Spinal cord (tissue), 10 donors: ENCODE measurements at places on chromosomes 4 and X.

GRCh38 chr4:95929448-95930064, 89.7 kb downstream of the PDHA2 start:
- DNase-seq = no peak
- no peak overlapping the region for H3K4me3 ChIP-seq
- no peak overlapping the region for H3K27ac ChIP-seq
- no peaks in the 10 kb centered on the region for H3K36me3 ChIP-seq

- no peaks in the 10 kb centered on the region for H3K27me3 ChIP-seq
- H3K27ac ChIP-seq = peak overlapping the region; percentile 82
- DNase-seq = no peak
- no peak overlapping the region for H3K4me3 ChIP-seq
- peaks cover 3% of the 10 kb centered on the region for H3K36me3 ChIP-seq
- H3K4me1 ChIP-seq = peaks cover 16% of the 10 kb centered on the region
These were observed 28.2 kb upstream of the SORBS2 start for GRCh38 chr4:185840201-185840600.

DNA sequence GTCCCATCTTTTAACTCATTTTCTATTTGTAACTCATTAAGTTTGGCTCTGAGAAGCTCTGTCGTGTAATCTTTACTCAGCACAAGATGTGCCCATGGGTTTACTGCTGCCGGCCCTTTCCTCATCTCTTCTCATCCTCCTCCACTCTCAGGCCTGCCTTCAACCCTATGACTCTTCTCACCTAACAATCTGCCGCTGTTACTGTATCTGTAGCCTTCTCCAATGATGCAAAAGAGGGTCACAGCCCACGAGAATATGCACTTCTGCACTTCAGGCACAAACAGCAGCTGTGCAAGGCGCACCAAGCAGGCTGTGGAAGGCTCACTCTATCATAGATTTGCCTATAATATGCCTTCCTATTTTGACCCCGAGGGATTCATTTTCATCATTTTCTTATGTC, 546.5 kb upstream of the GALNTL6 start:
- peak; percentile 46 for DNase-seq
- H3K36me3 ChIP-seq = no peaks in the 10 kb centered on the region
- no peak overlapping the region for H3K4me3 ChIP-seq

- H3K27ac ChIP-seq = no peak overlapping the region
- H3K4me1 ChIP-seq = peaks cover under 1% of the 10 kb centered on the region
- H3K36me3 ChIP-seq = no peaks in the 10 kb centered on the region
- no peaks in the 10 kb centered on the region for H3K27me3 ChIP-seq
- H3K4me3 ChIP-seq = no peak overlapping the region
- no peak for DNase-seq
These were observed 20.4 kb downstream of the USP46 start for GRCh38 chr4:52638717-52639116.

- DNase-seq = no peak
- H3K36me3 ChIP-seq = no peaks in the 10 kb centered on the region
- H3K27me3 ChIP-seq = peaks cover 6% of the 10 kb centered on the region
- no peaks in the 10 kb centered on the region for H3K4me1 ChIP-seq
- no peak overlapping the region for H3K4me3 ChIP-seq
- no peak overlapping the region for H3K27ac ChIP-seq
These were observed 130.7 kb upstream of the TMEM164 start for GRCh38 chrX:109872021-109872732.

GRCh38 chrX:135309430-135309923, at the start of gene ETDC:
TSS of gene ETDC (plus strand) at chrX:135309480. CDS start at chrX:135309480, 0 bp downstream.
- H3K27me3 ChIP-seq = no peaks in the 10 kb centered on the region
- H3K27ac ChIP-seq = no peak within 1 kb of the TSS
- H3K4me3 ChIP-seq = no peak within 1 kb of the TSS
- DNase-seq = no peak
- H3K36me3 ChIP-seq = no peaks in the 10 kb centered on the region
- H3K4me1 ChIP-seq = no peaks in the 10 kb centered on the region

- no peak overlapping the region for H3K27ac ChIP-seq
- H3K4me1 ChIP-seq = no peaks in the 10 kb centered on the region
- no peak overlapping the region for H3K4me3 ChIP-seq
- H3K27me3 ChIP-seq = peaks cover 13% of the 10 kb centered on the region
These were observed 17.4 kb downstream of the FAM9C start for GRCh38 chrX:13026877-13027652.

- H3K27ac ChIP-seq = no peak overlapping the region
- DNase-seq = peak; percentile 89
- H3K27me3 ChIP-seq = no peaks in the 10 kb centered on the region
- no peaks in the 10 kb centered on the region for H3K36me3 ChIP-seq
These were observed 242.1 kb downstream of the ADAMTS3 start for GRCh38 chr4:72326692-72327632.

GRCh38 chr4:101258883-101259282, 88.4 kb downstream of the PPP3CA start:
- H3K27ac ChIP-seq = no peak overlapping the region
- no peaks in the 10 kb centered on the region for H3K36me3 ChIP-seq
- no peaks in the 10 kb centered on the region for H3K4me1 ChIP-seq
- H3K27me3 ChIP-seq = no peaks in the 10 kb centered on the region

DNA sequence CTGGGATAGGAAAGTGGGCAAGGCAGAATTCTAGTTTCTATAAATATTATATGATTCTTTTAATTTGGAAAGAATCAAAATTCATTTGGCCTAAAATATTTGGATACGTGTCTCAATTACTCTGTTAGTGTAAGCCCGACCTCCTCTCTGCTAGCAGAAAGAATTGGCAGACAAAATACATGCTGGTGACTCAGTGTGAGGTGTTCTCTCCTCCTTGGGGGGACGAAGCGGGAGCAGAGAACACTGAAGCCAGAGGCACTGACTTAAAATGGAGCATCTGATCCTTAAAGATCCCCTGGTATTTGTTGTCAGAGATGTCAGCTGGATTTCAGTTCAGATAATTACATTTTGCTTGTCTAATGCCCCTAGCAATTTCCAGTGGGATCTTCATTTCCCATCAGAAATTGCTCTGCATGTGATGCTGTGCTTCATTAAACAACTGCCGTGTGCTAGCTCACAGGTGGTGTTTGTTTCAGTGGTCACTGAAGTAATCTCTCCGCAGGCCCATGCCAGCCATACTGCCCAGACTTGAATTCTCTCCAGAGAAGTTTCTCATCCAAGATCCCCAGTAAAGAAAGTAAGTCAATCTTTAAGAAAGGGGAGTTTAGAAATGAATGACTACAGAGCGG, 188.7 kb upstream of the TLL1 start:
- no peak overlapping the region for H3K4me3 ChIP-seq
- H3K27me3 ChIP-seq = no peaks in the 10 kb centered on the region
- no peaks in the 10 kb centered on the region for H3K36me3 ChIP-seq
- no peak for DNase-seq
- no peaks in the 10 kb centered on the region for H3K4me1 ChIP-seq
- no peak overlapping the region for H3K27ac ChIP-seq

GRCh38 chr4:27068151-27068867, 207.7 kb downstream of the STIM2 start:
- H3K27me3 ChIP-seq = no peaks in the 10 kb centered on the region
- H3K36me3 ChIP-seq = no peaks in the 10 kb centered on the region
- no peak for DNase-seq
- H3K4me1 ChIP-seq = no peaks in the 10 kb centered on the region
- no peak overlapping the region for H3K27ac ChIP-seq

DNA sequence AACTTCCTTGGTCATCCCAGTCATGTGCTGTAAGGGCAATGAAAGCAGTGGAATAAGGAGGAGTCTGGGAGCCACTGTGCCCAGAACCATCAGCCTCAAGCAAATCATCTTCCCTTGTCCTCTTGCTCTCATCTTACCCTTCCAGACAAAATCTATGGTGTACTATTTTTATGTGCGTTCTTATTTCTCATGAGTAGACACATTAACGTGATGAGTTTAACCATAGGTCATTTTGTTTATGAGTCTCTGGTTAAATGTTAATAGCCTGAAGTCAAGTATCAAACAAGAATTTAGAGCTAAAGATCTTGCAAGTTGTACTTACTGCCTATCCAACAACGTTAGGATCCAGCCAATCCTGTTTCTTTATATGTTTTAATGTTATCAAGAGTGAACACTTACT, 495.3 kb downstream of the SPRY1 start:
- H3K27me3 ChIP-seq = no peaks in the 10 kb centered on the region
- H3K36me3 ChIP-seq = no peaks in the 10 kb centered on the region
- DNase-seq = no peak

- no peaks in the 10 kb centered on the region for H3K27me3 ChIP-seq
- H3K4me1 ChIP-seq = peaks cover 8% of the 10 kb centered on the region
- peaks cover 38% of the 10 kb centered on the region for H3K36me3 ChIP-seq
- DNase-seq = no peak
- no peak overlapping the region for H3K4me3 ChIP-seq
- H3K27ac ChIP-seq = no peak overlapping the region
These were observed 68.7 kb downstream of the AASDH start for GRCh38 chr4:56318555-56318954.

DNA sequence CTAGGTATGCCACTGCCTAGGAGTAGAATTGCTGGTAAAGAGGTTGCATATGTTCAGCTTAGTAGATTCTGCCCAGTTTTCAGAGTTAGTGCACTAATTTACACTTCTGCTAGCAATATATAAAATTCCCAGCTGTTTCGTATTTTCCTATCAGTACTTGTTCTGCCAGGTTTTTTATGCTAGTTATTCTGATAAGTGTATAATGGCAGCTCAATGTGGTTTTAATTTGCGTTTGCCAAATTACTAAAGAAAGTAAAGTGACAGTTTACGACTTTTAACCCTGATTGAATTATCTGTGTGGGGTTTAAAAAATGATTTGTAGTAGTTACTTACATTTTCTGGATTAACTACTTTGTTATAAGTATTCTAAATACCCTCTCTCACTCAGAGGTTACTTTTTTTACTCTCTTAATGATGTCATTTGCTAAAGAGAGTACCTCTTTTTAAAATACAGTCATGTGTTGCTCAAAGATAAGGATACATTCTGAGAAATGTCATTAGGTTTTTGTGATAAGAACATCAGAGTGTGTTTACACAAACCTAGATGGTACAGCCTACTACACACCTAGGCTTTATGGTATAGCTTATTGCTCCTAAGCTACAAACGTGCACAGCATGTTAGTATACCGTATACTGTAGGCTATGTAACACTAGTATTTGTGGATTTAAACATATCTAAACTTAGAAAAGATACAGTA, 363.2 kb downstream of the IL15 start:
- no peak for DNase-seq
- H3K4me1 ChIP-seq = no peaks in the 10 kb centered on the region

GRCh38 chr4:18670034-18670433, 648.5 kb upstream of the LCORL start:
- H3K4me3 ChIP-seq = no peak overlapping the region
- no peaks in the 10 kb centered on the region for H3K4me1 ChIP-seq
- no peaks in the 10 kb centered on the region for H3K27me3 ChIP-seq
- no peaks in the 10 kb centered on the region for H3K36me3 ChIP-seq
- no peak overlapping the region for H3K27ac ChIP-seq

DNA sequence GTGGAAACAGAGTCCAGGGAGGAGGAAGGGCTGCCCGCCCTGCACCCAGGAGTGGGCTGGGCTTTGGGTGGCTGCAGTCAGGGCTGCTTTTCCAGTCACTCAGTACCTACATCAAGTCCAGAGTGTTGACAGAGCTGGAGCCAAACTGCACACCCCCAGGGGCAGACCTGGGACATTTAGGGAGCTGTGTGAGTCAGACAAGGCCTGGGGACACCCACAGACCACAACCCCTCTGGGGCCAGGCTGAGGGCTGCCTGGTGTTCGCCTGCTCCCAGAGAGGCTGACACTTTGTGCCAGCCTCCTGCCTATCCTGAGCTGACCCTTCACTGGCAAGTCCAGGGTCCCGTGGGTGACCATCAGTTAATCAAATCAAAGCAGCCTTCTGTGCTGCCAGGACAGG, 240.0 kb downstream of the BCOR start:
- H3K4me1 ChIP-seq = peaks cover 18% of the 10 kb centered on the region
- peaks cover 3% of the 10 kb centered on the region for H3K27me3 ChIP-seq
- no peak overlapping the region for H3K27ac ChIP-seq
- no peak for DNase-seq

DNA sequence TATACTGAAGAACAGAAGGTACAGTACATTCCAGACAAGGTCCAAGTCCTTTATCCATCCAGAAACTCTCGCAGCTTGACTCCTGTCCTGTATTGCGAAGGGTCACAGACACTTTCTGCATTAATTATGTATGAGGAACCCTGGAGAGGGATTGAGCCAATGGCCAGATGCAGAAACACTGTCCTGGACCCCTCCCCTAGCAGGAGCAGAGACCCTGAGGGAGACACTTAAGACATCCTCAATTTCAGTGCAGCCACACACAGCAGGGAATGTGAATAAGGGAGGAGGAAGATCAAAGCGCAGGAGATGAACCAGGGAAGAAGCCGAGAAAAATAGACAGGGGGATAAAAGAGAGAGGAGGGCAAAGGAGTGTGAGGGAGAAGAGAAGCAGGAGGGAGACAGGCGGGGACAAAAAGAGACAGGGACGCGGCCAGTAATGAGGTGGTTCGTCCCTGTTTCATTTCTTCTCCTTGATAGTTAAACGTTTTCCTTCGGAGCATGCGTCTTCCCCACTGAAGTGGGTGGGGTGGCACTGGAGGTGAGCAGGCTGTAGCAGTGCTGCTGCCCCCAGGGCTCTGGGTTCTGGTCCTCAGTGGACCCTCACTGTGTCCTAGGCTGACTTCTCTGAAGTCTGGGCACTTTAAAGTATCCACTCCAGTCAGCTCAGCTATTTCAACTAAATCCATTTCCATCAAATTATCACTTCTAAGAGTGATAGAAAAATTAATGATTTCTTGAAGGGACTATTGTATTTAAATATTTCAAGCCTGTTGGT, 356.4 kb upstream of the NOCT start:
- peaks cover 6% of the 10 kb centered on the region for H3K4me1 ChIP-seq
- DNase-seq = no peak
- no peaks in the 10 kb centered on the region for H3K36me3 ChIP-seq
- H3K27me3 ChIP-seq = peaks cover 2% of the 10 kb centered on the region
- no peak overlapping the region for H3K4me3 ChIP-seq
- H3K27ac ChIP-seq = no peak overlapping the region

- no peak overlapping the region for H3K27ac ChIP-seq
- no peaks in the 10 kb centered on the region for H3K4me1 ChIP-seq
- H3K27me3 ChIP-seq = no peaks in the 10 kb centered on the region
These were observed 59.0 kb downstream of the FAM13A start for GRCh38 chr4:88998001-88998400.

DNA sequence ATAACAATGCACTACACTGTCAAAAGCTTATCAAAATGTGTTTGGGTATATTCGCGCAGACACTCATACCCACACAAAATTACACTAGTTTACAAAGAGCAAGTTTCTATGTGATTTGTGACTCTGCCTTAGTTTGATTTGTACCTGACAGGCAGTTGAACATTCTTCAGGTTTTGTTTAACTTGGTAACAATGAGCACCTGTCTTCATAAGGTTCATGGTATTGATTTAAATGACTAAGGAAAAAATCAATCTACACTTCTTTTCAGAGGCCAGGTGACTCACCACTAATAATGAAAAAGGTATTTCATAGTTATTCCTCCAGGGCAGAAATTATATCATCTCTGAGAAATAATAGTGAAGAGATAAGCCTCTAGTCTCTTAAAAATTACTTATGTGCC, 1114.6 kb upstream of the AGA start:
- no peaks in the 10 kb centered on the region for H3K4me1 ChIP-seq
- no peak overlapping the region for H3K27ac ChIP-seq
- no peak overlapping the region for H3K4me3 ChIP-seq
- no peaks in the 10 kb centered on the region for H3K27me3 ChIP-seq
- no peak for DNase-seq

- no peaks in the 10 kb centered on the region for H3K36me3 ChIP-seq
- no peak overlapping the region for H3K4me3 ChIP-seq
- no peak for DNase-seq
- H3K27ac ChIP-seq = no peak overlapping the region
- no peaks in the 10 kb centered on the region for H3K27me3 ChIP-seq
These were observed 74.1 kb downstream of the TAB3 start for GRCh38 chrX:30814978-30815377.
